ENCODE measurements at places on chromosomes 5 and 9.

DNA sequence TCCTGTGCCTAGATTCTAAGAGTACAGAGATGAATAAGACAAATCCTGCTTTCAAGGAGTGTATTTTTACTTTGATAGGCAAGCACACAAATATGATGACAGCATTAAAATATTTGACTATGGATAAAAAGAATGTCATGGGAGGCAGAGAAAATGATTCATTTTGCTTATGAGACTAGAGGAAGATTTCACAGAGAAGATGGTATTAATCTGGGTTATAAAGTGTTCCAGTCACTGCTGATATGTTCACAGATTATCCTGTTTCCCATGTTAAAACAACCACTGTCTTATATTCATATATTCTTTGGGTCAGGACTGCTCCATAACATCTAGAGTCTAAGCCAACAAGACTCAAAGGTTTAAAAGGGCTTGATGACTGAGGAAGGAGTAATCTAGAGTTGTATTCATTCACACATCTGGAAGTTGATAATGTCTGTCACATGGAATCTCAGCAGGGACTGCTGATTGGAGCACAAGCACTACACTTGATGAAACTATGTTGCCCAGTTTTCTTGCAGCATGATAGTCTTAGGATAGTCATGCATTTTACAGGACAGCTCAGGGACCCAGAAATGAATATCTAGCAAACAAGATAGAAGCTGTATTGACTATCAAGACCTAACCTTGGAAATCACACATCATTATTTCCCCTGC, 79.3 kb downstream of the STARD4 start:
- no peak for DNase-seq

DNA sequence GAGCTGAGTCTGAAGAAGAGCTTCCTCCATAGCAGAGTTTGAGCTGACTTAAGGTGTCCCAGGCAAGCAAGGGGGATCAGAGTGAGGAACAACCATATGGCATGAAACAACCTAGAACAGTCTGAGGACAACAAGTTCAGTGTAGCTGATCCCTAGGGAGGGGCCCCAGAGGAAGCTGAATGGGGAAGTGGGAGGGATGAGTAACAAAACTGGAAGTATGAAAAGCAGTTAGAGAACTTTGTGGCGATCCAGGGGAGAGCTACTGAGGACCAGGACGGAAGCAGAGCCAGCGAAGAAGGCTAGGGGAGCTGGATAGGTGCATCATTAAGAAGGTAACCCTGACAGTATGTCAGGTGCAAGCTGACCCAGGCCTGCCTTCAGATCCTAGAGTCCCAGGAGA, 580.8 kb downstream of the BNC2 start:
- DNase-seq, result no peak

DNA sequence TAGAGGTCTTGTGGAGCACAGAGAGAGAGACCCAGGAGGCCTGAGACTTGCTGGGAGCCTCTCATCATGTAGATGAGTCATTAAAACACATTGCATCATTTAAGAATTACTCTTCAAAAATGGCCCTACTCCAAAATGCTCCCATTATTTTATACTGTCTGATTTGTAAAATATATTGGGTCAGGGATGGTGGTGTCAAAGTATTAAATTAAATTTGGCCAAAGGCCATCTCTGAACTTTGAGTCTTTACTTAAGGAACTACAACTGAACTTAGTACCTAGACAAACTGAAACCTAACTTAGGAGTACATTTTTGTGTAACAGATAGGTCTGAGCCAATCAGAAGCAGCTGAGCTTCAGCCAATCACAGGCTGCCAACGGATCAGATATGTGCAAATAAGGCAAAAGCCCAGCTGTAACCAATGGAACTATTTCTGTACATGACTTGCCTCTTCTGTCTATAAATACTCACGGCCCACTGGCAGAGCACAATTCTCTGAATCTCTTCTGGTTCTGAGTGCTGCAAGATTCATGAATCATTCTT, 657.2 kb downstream of the TLE1 start:
- DNase-seq, result no peak

DNA sequence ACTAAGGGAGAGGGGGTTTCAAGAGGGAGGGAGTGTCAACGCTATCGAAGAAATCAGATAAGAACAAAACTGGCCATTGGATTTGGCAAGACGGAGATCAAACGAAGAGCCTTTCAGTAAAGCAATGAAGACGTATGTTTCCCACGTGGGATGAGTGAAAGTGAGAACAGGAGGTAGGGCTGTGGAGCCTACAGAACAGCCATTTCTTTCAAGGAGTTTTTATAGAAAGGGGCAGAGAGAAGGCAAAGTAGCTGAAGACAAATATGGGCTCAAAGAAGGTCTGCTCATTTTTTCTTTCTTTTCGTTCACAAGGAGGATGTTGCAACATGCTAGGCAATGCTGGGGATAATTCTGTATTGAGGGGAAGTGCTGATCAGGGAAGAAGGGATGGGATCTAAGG, 98.3 kb downstream of the SUSD1 start:
- no peak for DNase-seq

DNA sequence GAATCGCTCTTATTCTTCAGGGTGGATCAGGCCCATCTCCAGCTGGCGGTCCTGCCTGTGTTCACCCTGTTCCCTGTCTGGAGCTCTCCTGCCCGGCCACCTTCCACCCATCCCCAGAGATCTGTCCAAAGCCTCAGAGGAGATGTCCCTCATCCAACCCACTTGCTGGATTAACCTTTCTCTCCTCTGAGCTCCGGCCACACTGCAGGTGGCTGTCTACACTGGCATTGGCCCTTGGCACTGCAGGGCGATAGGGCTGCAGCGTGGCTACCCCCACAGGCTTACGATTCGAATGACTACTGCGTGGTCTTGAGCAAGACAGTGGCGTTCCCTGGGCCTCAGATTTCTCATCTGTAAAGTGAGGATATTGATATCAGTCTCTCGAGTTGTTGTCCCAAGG, 63.8 kb upstream of the BARHL1 start:
- no peak for DNase-seq

DNA sequence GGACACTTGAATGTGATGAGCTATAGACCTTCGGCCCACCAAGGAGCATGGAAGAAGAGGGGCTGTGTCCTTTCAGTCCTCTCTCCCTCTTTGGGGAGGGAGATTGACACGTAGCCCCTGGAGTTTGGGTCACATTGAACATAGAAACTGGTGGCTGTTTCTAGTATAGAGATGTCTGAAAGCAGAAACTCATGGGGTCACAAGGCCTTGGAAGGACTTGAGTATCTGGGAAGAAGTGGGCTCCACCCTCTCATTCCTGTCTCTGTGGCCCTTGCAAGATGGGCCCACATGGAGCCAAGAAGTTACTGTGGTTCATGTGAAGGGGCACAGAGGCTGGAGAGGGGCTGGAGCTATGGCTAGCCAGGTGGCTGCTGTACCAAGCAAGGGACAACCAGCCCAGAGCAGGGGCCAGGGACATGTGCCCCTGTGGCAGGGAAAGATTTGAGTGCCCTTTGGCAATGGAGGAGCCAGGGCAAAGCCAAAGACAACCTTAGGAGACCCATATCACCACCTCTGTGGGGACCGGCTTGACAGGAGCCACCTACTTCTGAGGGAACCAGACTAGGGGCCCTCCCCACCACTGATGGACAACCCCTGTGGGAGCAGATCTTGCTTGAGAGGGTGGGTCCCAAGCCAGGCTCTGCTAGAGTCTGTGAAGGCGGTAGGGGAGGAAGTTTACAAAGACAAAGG, 12.8 kb upstream of the ANGPTL2 start:
- DNase-seq, result no peak

DNA sequence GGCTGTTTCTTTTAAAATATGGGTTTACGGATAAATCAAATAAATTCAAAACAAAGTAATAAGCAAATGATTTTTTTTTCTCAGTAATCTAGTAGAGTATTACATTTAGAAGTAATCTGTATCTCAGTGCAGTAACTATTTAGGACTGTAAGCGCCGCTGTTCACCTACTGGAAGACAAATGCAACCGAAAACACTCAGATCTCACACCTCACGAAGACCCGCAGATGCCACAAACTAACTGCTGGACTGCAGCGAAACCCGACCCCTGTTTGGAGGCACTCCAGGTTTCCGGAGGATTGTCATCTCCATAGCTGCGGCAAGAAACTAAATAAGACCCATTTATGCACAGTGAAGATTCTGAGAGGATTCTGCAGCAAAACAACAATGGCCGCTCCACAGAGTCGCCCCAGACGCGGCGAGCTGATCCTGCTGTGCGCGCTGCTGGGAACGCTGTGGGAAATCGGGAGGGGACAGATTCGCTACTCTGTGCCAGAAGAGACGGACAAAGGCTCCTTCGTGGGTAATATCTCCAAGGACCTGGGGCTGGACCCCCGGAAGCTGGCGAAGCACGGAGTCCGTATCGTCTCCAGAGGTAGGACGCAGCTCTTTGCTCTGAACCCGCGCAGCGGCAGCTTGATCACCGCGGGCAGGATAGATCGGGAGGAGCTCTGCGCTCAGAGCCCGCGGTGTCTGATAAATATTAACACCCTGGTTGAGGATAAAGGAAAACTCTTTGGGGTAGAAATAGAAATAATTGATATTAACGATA, at the start of gene PCDHGA8:
Gene PCDHGA8 (plus strand): TSS at position 205 of the 770 bp plus-strand sequence. CDS start 181 bp downstream, at position 386.
- DNase-seq, result no peak

- no peak for DNase-seq
Measured at GRCh38 chr5:68898951-68899471, 194.8 kb upstream of the SLC30A5 start.

Data from effector CD4-positive, alpha-beta T cell (primary cell).